ENCODE measurements at places on chromosomes 1 and 21.

- no peak for DNase-seq
Measured at GRCh38 chr1:22517956-22518355, 45.3 kb upstream of the EPHA8 start.

- DNase-seq, result no peak
Measured at GRCh38 chr1:29249951-29250581, 13.7 kb downstream of the PTPRU start.

DNA sequence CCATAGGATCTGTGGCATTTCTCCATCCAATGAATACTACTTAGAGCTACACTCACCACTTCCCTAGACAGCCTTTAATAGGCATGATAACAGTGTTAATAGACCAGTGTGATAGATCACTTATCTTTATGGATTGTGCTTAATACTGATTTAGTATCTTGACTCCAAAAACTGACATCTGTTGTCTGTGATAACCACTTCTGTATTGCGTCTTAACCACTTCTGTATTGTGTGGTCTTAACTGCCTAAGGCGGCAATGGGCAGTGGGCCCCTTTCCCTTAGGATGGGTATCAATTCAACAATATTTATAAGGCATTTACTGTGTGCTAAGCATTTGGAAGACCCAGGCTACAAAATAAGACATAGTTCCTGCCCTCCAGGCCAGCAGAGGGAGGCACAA is 32.0 kb upstream of the RCAN3 start:
- no peak for DNase-seq

DNA sequence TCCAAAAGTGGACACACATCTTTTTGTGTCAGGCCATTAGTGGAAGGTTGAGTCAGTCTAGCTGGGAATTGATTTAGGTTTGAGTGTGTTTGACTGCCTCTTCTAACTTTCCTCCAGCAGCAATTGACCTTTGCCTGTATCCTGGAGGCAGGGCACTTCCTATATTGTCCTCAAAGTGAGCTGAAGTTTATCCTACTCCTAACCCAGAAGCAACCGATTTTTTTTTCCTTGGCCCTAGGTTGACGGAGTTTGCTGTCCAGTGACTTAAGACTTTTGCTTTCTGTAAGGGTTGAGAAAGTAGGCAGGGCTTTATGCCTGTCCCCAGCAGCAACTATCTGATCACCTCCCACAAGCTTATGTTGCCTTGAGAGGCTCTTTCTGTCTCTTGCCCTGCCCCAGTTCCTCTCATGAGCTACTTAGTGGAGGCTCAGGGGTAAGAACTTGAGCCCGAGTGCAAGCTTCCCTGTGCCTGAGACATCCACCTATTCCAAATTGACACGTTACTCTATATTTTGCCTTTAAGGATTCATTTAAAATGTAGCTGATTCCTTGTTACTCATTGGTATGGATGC is 30.9 kb downstream of the SLC35F3 start:
- DNase-seq, result no peak

DNA sequence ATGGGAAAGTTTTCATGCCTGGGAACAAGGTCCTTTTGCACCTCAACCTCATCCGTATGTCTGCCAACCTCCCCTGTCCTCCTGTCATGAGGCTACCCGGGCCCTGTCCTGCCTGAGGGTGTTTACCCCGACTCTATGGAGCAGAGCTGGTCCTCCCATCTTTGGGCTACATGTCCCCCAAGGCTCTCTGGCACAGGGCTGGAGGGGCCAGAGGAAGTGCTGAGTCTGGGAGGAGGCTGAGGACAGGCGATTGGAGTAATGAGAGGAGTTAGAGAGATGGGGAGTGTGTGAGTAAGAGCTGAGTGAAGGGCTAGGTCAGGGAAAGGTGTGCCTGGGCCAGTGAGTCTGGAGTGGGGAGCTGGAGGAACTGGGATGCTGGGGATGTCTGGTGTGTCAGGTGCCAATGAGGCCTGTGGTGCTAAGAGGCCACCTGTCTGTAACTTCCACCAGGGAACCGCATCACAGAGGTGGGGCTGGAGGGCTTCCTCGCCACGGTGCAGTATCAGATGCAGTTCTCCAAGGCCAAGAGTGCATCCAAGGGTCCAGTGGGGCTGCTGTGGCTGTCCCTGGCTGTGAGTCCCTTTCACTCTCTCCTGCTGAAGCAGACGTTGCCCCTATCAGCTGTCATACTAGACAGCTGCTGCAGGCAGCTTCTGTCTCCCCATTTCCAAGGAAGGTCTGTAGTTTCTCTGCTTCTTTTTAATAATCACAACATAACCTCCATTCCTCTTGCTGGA is 11.7 kb downstream of the LRRC71 start:
- no peak for DNase-seq

DNA sequence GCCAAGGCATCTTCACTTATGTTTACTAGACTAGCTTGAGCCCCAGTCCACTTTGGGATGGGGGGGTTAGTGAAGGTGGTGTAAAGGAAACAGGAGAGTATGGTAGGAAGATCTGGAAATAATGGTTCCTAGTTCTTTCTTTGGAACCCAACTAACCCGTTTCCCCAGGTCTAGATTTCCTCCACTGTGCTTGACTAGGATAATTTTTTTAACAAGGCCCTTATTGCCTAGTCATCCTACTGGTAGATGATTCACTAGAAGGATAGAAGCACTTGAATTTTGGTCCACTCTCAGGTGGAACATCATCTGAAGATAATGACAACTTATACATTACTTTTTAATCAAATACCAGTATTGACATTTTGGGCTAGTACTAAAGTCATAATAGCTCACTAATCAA is 45.9 kb upstream of the MYOCOS start:
- DNase-seq, result no peak

GRCh38 chr1:179743679-179744400 is 749 bp downstream of the FAM163A start:
- no peak for DNase-seq

- DNase-seq, result no peak
Measured at GRCh38 chr21:42594616-42595282, 58.7 kb upstream of the PDE9A start.

DNA sequence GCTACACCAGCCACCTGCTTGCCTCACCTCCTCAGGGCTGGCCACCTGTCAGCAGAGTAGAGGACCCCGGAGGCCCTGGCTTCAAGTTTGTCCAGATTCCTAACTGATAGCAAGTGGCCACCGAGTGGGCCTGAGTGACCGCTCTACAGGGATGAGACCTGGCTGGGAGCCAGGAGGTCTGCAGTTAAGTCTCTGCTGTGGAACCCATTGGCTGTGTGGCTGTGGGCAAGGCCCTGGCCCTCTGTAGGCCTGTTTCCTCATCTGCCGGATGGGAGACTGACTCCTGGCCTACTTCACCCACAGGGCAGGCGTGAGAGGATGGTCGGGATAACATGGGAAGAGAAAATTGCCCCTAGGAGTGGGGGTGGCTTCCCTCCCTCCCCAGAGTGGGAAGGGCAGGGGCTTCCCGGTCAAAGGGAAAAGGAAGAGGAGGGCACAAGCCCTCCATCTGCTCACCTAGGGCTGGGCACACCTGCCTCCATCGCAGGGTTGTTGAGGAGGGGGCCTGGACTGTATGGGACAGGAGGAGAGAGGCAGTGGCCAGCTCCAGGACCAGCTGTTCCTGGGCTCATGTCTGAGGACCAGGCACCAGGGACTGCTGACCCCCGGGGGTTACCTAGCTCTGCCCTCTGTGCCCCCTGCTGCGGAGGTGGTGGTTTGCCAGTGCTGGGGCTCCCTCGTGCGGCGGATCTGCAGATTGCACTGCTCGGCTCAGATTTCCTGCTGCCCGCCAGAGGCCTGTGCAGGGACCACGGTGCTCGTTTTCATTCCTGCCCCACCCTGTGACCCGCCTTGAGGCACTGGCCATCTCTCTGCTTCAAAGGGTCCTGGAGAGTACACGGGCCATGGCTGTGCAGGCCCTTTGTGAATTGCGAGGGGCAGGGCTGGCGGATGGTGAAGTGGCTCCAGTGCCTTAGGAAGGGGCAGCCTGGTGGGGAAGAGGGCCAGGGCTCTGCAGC is 9.1 kb upstream of the MTFR1L start:
- peak; percentile 62 for DNase-seq

- no peak for DNase-seq
Measured at GRCh38 chr1:15046487-15047165, 106.9 kb upstream of the TMEM51 start.

DNA sequence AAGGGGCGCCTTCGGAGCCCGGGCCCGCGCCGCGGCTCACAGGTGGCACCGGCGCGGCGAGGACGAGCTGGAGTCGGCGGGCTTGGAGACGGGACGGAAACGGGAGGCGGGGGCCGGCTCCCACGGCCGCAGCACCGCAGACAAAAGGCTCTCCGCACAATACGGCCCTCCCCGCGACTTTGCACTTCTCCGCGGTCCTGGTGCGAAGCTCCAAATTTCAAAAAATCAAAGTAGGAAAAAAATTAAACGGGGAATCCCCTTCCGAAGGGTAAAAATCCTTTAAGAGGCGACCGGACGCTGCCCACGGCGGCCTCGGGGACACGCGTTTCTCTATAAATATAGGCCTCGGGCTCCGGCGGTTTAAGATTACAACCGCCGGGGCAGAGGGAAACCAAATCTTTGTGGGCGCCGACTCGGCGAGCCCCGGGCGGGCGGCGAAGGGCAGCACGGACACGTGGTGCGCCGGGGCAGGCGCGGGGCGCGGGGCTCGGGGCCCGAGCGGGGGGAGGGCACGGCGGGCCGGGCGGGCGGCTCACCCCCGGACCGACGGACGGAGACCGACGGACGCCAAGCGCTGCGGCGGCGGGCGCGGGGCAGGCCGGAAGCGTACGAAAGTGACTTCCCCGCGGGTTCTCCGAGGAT is 453 bp downstream of the PABPC4 start:
- DNase-seq, result no peak

GRCh38 chr1:8629241-8630091 is 188.0 kb downstream of the RERE start:
- no peak for DNase-seq

DNA sequence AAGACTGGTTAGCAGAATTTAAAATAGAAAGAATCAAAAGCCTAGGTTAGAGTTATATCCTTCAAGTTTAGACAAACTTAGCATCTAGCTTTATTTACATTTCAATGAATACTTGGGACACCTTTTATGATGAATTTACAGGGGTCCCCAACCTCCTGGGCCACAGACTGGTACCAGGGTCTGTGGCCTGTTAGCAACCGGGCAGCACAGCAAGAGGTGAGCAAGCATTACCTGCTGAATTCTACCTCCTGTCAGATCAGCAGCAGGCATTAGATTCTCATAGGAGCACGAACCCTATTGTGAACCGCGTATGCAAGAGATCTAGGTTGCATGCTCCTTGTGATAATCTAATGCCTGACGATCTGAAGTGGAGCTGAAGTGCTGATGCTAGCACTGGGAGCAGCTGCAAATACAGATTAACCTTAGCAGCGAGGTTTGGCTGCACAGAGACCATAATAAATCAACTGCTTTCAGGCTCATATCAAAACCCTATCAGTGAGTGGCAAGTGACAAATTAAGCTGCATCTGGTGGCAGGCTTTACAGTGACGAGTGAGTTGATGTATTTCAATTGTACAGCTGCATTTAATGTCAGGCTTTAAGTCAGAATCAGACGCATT is 82.0 kb downstream of the UCHL5 start:
- DNase-seq, result no peak

GRCh38 chr1:181341026-181341632 is 142.2 kb upstream of the CACNA1E start:
- no peak for DNase-seq

GRCh38 chr1:231046730-231047395 is 6.8 kb upstream of the FAM89A start:
- DNase-seq, result no peak

DNA sequence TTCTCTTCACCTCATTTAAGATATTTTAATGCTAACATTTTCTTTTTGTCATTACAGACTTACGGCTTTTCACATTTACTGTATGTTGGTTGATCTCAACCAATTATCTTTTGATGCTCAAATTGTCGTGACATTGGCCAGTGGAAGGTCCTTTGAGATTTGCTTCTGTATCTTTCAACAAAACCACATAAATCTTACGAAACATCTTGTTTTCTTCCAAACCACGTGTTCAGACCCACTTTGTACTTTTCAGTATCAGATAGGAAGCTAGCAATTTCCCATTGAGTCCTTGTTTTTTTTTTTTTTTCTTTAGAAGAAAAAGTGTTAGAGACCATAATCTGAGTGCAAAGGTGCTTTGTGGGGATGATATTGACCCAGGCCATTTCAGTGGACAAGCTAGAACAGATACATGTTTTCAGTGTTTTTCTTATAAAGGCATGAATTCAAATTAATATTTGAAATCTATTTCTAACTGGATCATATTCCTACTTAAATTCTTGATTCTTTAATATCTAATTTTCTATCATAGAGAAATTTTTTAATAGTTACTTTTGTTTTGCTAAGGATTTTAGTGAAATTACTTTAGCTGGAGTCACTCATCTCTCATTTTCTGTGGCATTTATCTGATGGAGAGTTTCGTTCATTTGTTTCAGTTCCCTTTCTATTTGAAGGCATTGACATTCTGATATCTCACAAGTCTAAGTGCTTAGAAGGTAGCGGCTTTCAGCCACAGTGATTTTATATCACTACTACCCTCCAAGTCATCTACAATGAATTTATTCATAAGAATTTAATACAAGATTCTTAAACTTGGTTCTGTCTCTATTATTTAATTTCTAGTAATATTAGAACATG is 26.7 kb downstream of the ATG4C start:
- DNase-seq, result no peak

- no peak for DNase-seq
Measured at GRCh38 chr1:40907899-40908298, 45.7 kb upstream of the CITED4 start.

- DNase-seq, result no peak
Measured at GRCh38 chr1:47705517-47706130, 267.8 kb downstream of the FOXD2 start.

GRCh38 chr21:9772348-9772672 is 749.1 kb upstream of the TPTE start:
- DNase-seq, result no peak

DNA sequence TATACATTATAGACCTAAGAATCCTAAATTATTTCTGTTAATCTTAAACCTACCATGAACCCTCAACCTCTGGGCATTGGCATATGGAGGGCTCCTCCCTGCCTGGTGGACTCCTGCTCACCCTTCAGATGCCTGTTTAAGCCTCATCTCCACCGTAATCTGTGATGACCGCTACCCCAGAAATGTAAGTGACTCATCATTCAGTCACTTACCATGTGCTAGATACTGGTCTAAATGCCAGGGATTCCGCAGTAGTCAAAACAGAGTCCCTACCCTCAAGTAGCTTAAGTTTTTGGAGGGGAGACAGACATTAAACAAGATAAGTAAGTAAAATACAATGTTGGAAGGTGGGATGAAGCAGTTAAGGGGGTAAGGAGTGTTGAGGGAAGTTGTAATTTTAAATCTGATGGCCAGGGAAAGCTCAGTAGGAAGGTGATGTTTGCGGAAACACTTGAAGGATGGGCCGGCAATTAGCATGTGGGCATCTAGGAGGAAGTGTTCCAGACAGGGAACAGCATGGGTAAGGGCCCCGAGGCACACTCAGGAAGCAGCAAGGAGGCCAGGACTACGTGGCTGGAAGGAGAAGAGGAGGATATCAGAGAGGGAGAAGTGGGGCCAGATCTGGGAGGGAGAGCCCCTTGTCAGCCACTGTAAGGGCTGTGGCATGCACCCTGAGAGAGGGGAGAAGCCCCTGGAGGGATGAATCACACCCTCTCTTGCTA is 141.7 kb upstream of the HOOK1 start:
- no peak for DNase-seq
